ENCODE measurements at places on chromosomes 11 and 22.

- peak; percentile 50 for DNase-seq
These were observed 682 bp downstream of the PGAP2 start for GRCh38 chr11:3808861-3809623.

- DNase-seq, result peak; percentile 81
These were observed 600 bp downstream of the FCHSD2 start for GRCh38 chr11:73141309-73142127.

- no peak for DNase-seq
These were observed 4.0 kb downstream of the NAA40 start for GRCh38 chr11:63942803-63943202.

GRCh38 chr11:60316317-60316716 lies 10.7 kb upstream of the MS4A6E start:
- no peak for DNase-seq

GRCh38 chr11:76664578-76665061 lies 5.9 kb downstream of the LRRC32 start:
- no peak for DNase-seq

DNA sequence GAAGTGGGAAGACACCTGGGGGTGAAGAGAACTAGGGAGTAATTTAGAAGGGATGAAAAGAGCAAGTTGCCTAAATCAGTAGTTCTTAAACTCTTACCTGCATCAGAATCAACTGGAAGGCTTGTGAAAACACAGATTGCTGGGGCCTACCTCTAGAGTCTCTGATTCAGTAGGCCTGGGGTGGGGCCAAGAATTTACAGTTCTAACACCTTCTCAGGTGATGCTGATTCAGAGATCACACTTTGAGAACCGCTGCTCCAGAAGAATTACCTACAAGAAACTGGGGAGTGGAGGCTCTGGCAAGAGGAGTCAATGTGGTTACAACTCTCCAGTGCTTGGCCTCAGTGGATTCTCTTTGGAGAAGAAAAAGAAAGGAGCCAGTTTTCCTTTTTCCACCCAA lies 128.7 kb downstream of the C11orf58 start:
- no peak for DNase-seq

- no peak for DNase-seq
These were observed 5.3 kb upstream of the INS start for GRCh38 chr11:2166091-2166851.

Data from NCI-H526 treated with DMSO at 0.1 percent for 48 hours (cell line).